ENCODE measurements at places on chromosomes 16 and 17. TPM values are rescaled to one million over a fixed set of nuclear protein-coding genes. Genes with fewer than 3 reads are reported as not detected.

DNA sequence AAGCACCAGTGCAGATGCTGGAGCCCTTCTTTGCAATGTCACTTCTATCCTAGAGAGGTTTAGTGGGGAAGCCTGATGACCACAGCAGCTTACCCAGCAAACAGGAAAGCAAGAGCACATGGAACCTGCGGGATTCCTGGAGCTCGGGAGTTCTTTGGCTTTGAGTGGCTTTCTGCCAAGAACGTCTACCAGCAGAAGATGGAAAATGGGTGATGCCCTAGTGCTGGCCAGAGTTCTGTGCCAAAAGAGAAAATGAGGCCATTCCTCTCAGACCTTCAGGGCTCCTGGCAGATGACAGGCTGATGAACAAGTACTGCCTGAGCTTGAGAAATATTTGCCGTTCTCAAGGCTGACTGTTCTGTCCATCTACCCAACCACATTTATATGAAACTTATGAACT, 332.1 kb upstream of the CCL2 start:
- no peak for DNase-seq

DNA sequence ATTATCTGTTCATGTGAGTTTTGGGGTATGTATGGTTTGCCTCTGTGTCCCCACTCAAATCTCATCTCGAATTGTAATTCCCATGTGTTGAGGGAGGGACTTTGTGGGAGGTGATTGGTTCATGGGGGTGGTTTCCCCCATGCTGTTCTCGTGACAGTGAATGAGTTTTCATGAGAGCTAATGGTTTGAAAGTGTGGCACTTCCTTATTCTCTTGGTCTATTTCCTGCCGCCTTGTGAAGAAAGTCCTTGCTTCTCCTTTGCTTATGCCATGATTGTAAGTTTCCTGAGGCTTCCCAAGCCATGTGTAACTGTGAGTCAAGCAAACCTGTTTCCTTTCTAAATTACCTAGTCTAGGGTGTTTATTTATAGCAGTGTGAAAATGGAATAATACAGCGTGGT, 128.1 kb upstream of the HS3ST4 start:
- DNase-seq, result no peak

DNA sequence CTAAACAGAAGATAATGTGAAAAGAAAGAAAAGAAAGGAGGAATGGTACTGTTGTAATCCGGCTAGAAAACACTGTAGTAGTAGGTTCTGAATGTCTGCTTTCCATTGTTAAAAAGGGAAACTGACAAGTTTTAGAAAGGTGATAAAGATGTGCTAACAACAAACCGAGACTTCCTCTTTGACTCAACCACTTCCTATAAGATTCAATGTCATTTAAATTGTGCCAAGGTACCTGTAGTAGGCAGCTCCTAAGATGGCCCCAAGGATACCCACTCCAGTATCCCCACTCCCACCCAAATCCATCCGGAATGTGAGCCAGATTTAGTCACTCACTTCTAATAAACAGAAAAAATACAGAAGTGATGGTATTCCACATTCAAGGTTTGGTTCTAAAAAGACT, 31.2 kb downstream of the XYLT1 start:
- no peak for DNase-seq

DNA sequence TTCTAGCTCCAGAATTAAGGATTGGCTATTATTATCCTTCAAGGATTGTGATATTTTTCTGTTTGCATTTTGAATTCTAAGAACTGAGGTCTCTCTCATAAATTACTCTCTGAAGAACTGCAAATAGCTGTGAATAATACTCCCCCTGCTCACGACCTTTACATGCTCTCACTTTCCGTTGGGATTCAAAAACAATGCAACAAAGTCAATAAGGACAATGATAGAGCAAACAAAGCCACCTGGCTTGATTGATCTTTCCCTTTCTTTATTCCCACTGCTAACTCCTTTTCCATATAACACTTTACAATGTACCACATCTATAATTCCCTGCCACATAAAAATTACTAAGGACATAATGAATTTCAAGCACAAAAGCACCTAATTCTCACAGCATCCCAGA, 523.0 kb upstream of the CA10 start:
- DNase-seq, result no peak

DNA sequence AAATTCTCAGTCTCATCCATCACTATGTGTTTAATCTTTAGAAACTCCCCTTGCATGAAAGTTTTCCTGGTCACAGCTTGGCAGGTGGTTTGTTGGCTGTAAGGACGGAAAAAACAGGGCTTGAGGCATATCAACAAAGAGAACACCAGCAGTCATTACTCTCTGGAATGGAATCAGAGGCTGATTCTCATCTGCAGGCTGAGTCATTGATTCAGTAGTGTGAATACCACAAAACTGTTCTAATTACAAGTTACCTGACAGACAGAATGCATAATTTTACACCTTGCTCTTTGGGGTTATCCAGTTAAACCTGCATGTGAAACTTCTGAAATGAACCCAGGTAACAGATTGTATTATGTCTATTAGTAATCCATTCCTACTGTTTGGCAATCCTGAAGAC, 11.5 kb upstream of the SLFN12L start:
- DNase-seq, result no peak

DNA sequence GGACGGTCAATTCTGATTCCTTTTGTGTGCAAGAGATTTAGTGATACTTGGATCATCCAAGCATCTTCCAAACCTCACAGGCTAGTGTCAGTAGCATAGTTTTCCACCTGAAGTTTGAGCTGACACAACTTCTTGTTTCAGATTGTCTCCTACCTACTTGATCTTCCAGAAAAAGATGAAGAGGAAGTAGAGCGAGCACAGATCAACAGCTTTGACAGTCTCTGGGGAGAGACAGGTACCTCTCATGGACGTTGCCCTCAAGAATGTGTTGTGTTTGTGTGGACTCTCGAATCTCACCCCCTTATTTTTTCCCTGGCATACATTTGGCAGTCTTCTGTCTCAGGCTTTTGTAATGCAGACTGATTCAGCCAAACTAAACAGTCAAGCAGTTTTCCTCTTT, 47.4 kb downstream of the CYB561 start:
- no peak for DNase-seq

DNA sequence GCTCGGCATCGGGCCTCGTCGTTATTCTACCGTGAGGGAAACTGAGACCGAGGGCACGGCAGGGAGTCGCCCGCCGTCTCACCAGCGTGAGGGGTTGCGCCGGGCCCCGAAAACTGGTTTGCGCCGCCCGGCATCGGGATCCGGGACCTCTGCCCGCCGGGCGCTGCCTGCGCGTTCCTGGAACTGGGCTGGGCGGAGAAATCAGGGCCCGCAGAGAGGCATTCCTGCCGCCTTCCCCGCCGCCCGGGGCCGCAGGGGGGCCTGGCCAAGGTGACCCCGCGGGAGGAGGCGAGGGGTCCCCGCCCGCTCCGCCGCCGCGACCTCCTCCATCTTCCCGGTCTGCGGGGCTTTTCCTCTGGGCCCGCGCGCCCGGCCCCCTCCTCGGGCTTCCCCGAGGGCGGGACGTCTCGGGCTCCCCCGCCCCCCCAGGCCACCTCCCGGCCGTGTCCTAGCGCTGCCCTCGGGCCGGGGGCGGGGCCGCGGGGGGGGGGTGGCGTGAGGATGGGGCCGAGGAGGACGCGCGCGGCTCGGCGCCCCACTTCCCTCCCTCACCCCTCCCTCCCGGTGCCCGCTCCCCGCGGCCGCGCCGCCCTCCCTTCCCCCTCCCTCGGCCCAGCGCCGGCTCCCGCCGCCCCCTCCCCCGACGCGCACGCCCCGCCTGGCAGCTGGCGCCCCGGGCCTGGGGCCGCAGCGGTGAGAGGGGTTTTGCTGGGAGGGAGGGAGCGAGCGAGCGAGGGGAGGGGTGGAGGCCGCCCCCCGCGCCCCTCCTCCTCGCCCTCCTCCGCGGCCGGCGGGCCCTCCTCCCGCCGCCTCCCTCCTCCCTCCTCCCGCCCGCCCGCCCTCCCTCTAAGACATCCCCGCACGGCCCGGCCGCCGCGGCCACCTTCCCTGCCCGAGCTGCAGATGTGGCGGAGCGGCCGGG, at the start of gene GLIS2:
GLIS2 (plus strand) TSS at position 882 of the 922 bp plus-strand sequence. CDS start 16,214 bp downstream, outside the sequence.
- DNase-seq, result peak; percentile 94

DNA sequence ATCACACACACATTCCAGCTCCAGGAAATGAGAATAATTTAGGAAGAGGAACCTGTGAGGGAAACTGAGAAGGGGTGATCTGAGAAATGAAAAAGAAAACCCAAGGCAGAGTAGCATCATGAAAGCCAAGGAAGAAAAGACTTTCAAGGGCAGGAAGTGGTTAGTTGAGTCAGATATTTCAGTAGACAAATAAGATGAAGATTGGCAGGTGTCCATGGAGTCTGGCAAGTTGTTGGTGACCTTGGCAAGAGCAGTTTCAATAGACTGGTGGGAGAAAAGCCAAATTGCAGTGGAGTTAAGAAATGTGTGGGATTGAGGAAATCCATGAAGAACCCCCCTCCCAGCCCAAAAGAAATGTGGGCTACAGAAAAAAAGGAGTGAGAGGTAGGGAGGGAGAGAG, 10.7 kb downstream of the GNAO1 start:
- DNase-seq, result peak; percentile 58

DNA sequence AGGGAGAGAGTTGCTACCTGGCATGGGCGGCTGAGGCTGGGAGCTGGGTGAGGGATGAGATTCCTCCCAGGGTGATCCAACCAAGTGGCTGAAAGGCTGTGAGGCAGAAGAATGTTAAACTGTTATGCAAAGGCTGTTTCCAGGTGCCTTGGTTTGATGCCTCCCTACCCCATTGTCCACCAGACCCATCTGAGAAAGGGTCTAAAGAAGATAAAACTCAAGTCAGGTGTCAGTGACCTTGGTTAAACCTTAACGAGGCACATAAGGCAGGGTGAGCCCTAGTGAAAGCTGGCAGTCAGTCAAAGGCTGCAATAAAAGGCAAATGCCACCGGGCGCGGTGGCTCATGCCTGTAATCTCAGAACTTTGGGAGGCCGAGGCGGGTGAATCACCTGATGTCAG, 23.8 kb downstream of the LDHD start:
- DNase-seq, result no peak

DNA sequence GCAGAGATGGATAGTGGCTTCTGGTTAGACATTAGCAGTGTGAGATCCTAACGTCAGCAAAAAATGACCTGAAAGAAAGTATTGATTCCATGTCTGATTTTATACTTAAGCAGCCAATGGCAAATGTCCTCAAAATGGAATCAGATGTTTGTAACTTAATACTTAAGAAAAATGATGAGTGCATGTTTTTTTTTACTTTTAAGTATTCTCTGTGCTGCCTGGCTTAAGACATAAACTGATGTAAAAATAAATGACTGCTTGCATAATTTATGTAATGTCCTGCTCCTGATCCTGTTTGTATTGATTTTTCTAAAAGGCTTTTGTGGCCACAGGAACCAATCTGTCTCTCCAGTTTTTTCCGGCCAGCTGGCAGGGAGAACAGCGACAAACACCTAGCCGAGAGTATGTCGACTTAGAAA, 7.4 kb downstream of the CBFB start:
- DNase-seq, result no peak

- no peak for DNase-seq
Measured at GRCh38 chr17:27233776-27234175, 60.1 kb upstream of the WSB1 start.

DNA sequence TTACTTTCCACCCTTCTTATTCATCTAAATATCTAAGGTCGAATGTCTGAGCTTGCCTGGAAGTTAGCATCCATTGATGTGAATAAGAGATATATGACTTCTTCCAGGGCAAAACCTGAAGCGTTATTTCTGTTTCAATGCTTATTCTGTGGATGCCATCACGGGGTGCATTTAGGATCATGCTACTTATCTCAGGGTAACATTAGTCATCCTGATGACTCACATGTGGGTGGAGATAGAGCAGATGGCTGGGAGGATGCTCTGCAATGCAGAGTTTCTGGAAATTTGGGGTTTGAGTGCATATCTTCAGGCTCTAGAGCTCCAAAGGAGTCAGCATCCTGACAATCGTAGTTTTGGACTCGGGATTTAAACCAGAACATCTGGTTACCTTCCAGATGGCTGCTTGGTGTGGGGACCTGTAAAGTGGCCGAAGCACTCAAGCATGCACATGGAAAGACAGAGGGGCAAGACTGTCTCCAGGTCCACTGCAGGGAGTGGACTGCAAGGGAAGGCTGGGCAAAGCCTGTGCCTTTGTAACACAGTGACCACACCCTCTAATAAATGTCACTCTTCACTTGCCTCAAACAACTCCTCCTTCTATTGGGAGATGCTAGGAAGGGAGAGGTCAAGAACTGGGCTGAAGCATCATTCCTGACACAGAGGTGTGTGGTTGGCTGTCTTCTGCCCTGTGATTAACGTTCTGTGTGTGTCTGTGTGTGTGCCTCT, 175.2 kb upstream of the SALL1 start:
- DNase-seq, result no peak

- no peak for DNase-seq
Measured at GRCh38 chr17:47281216-47281615, 27.6 kb downstream of the ITGB3 start.

Gene HBQ1
- not detected for polyA plus RNA-seq

Gene KCNAB3
- 3.9 TPM for polyA plus RNA-seq

Gene ENPP7
- not detected for polyA plus RNA-seq

Gene TNFRSF17
- 0.30 TPM for polyA plus RNA-seq

Gene KRTAP3-2
- 0.94 TPM for polyA plus RNA-seq

Gene SRCIN1
- polyA plus RNA-seq, result 2.5 TPM
